ENCODE measurements at places on chromosomes 3 and 15.
A peak's percentile ranks its signal among the peaks of the same experiment; 100 is the strongest.

DNA sequence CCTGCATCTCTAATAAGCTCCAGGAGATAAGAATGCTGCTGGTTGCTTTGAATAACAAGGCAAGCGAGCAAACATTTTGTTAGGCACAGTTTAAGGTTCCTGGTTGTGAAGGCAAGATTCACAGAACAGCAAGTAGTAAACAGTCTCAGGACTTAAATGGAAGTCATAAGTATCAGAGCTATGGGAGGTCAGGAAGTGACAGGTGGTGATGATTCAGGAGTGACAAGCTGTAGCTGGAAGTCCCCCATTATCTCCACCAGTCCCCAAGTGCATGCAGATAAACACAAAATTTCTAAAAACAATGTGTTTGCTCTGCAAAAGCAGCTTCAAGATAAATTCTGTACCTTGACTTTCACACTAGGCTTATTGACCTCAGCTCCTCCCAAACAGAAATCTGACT is 3.3 kb downstream of the FETUB start:
- DNase-seq: no peak

GRCh38 chr15:45399381-45400212 is 21.3 kb upstream of the GATM start:
- DNase-seq: no peak

DNA sequence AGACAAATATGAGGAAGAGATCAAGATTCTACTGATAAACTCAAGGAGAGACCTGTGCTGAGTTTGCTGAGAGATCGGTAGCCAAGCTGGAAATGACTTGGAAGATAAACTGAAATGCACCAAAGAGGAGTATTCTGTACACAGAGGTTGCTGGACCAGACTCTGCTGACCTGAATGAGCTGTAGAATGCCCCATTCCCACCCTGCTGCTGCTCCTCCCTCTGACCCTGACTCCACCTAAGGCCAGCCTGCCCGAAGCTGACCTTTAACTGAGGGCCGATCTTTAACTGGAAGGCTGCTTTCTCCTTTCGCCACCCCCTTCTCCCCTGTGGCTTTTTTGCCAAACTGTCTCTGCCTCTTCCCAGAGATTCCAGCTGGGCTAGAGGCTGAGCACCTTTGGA is 34.6 kb downstream of the CDIN1 start:
- DNase-seq: no peak

- no peak for DNase-seq
Observed at GRCh38 chr15:69159805-69160140, 662 bp upstream of the GLCE start.

GRCh38 chr15:80989518-80990478 is at the start of gene MESD:
Gene MESD, minus strand, starts transcription at chr15:80989819. Its CDS starts 28 bp downstream, at chr15:80989791.
- peak; percentile 98 for DNase-seq

GRCh38 chr15:42929306-42929848 is 8.8 kb upstream of the TTBK2 start:
- no peak for DNase-seq

GRCh38 chr3:33008282-33008681 is 56.8 kb downstream of the CCR4 start:
- DNase-seq: no peak

GRCh38 chr15:29070471-29071231 is 184.9 kb downstream of the APBA2 start:
- DNase-seq: no peak

DNA sequence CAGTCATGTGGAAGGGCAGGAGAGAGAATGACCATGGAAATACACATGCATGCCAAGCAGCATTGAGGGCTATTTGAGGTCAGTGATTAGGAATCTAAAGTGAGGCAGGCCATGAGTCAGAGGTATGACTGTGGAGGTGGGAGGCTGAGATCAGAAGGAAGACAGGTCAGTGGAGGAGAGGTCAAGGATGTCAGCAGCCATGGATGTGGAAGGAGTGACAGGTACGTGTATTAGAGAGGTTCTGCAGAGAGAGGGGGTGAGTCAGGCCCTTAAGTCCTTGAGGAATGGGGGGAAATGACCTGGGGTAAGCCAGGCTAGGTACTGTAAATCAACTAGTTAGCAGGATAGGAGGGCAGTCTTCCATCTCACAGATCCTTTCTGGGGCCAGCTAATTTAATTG is 166.6 kb downstream of the ANO10 start:
- no peak for DNase-seq

DNA sequence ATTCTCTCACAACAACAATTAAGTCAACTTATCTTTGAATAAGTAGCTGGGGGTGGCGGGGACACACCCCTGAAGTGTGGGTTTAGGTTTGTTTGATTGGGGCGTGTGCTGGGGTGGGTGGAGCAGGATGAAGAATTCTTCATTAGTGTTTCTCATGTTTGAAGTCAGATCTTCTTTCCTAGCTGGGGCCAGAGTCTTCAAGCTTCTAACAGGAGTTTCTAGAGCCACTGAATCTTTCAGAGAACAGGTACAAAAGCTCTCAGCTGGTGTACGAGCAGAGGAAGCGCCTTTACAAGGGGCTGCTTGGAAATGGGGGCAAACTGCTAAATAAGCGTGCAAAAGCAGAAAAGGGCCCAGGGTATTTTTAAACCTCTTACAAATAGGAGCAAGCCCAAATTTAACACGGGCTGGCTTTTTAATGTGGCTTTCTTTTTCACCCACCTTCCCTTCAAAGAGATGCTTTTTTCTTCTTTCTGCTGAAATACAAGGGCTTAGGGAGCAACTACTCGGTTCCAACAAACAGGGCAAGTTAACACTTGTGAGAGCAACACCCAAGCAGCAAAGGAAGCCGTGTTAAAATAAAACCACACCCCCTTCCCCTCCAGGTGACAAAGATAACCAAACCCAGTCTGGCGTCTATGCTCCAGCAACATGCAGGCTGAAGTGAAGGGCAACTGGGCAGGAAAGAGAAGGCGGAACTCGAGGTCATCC is 86.9 kb upstream of the RASGRP1 start:
- DNase-seq: peak; percentile 40

DNA sequence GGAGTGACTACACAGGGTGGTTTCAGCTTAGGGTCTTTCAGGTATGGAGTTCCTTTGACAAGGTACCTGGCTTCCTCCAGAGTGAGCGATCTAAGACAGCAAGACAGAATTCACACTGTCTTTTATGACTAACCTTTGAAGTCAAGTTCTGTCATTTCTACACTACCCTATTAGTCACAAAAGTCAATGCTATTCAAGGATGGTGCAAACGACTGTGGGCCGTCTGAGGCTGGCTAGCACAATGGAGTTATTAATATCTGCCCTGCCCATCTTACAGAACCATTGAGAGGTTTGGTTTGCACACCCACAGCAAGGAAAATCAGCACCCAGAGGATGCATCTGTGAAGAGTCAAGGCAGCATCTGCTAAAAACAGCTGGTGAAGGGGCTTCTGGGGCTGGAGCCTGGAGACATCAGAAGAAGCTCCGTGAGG is 62.9 kb upstream of the XCR1 start:
- DNase-seq: no peak

DNA sequence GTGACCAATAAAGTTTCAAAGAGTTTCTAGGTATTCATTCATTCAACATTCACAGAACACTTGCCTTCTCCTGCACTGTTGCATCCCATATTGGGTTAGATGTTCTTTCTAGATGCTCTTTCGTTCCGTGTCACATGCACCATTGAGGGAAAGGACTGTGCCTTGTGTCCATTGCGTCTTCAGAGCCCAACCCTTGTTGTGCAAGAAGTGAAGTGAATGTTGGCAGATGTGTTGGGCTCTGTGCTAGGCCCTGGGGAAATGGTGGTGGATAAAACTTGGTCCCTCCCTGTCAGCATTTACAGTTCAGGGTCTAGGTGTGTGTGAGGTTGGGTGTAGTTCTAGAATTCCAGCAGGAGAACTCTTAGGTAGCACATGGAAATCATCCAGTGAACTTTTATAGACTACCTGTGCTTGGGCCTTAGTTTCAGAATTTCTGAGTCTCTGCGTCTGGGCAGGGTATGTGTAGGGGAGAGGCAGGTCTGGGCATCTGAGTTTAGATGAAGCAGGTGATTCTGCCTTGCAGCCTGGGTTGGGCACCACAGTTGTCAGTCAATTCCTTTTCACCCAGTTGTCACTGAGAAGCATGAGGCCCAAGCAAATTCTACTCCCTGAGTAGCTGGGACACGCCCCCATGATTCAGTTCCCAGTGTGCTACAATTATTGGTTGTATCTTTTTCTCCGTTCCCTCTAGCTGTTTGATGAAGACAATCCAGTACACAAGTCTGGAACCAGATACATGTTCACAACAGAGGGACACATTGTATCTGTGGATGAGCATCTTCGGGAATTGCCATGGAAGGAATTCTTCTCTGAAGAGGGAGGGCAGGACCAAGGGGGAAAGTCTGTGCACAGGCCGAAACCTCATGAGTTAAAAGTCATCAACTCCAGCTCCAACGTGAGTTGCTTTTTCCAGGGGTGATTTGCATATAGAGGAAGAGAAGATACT is 25.4 kb downstream of the EDEM1 start:
- DNase-seq: no peak

- no peak for DNase-seq
Observed at GRCh38 chr3:78990156-78990555, 777.6 kb downstream of the ROBO1 start.

- no peak for DNase-seq
Observed at GRCh38 chr3:144968750-144969350, 997.2 kb downstream of the DIPK2A start.

DNA sequence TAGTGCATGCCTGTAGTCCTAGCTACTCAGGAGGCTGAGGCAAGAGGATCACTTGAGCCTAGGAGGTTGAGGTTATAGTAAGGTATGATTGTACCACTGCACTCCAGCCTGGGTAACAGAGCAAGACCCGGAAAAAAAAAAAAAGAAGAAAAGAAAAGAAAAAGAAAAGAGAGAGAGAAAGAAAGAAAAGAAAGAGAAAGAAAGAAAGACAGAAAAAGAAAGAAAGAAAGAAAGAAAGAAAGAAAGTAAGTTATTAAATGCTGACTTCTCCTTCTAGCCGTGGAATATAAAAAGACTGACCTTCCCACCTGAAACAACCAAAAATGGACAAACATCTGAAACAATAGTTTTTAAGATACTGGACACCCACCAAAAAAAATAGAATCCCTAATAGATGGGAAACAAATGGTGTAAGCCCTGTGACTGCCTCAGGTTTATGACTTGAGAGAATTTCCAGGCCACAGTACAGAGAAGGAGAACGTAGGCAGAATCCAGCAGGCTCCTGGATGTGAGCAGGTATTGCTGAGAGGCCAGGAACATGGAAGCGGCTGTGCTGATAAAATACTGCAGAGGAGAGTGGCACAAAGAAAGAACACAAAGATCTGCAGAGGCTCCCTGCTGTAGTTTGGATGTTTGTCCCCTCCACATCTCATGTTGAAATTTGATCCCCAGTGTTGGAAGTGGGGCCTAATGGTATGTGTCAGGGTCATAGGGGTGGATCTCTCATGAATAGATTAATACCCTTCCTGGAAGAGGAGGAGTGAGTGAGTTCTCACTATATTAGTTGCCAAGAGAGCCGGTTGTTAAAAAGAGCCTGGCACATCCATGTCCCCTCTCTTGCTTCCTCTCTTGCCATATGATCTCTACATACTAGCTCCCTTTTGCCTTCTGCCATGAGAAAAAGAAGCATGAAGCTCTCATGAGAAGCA is 41.8 kb upstream of the PRSS50 start:
- DNase-seq: no peak

- no peak for DNase-seq
Observed at GRCh38 chr15:66702787-66703539, 927 bp downstream of the SMAD6 start.

DNA sequence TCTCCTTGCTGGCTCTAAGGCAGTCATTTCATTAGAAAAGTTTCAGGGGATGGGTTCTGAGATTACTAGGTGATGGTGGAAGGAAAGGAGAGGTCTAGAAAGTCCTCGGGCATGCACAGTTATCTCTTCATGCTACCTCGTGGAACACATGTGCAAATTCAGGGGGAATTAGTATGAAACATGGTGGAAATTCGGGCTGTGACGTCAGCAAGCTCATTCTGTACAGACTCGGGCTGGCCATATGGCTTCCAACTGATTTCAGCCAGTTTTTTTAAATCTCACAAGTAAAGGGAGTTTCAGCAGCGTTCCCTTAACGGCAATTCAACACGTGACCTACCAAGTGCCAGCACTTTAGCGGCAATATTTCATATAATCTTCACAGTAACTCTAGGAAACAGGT is 251.1 kb downstream of the TBL1XR1 start:
- no peak for DNase-seq

DNA sequence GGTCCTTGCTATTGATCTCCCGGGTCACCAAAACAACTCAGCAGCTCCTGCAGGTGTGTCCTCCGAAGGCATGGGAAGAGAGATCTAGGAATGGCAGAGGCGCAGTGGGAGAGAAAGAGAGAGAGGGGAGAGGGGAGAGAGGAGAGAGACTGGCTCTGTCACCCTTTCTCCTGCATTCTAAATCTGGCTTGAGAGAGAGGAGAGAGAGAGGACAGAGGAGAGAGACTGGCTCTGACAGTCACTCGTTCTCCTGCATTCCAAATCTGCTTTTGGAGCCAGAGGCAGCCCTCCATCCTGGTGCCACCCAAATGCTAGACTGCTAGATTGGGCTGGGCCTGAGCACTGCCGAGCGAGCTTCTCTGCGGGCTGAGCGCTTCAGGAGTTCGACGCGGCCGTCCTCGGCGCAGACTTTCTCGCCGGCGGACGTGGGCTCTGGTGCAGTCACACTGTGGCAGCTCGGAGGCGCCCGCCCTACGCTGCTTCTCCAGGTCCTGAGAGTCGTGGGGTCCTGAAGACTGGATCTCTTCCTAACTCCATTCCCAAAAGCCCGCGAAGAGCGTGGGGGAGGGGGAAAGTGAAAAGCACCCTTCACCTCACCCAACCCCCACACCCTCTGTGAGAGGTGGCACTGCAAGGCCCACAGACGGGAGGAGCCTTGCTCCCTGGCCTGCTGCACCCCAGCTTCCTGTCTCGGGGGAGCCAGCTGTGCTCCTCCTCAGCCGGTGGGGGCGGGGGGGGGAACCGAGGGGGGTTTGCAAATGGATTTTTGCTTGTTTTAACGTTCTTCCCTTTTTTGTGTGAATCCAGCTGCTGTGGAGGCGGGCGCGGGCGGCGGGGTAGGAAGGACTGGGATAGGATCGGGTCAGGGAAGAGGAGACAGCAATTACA is 222.3 kb downstream of the MEIS2 start:
- DNase-seq: no peak

- DNase-seq: no peak
Observed at GRCh38 chr3:185151101-185151963, 1.5 kb downstream of the C3orf70 start.

- no peak for DNase-seq
Observed at GRCh38 chr3:127888156-127888555, 26.9 kb upstream of the KBTBD12 start.

DNA sequence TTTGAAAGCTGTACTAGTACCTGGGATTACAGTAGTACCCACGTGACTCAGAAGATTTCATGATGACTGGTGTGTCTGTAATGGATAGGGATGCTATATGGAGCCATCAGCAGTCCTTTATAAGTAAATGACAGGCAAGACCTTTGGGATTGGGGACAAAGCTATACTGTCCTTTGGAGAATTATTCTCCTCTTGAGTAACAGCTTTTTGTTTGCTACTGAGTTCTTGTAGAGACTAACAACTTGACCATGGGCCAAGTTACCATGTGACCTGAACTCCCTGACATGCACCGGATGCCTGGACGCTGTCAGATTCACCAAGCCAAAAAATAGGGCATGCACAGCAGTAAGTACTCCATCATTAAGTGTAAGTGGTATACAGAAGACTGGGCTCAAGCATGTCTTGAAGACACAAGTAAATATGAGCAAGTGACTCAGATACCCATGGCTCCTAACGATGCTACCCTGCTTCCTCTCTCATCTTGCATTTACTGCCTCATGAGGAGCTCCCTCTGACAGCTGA is 12.9 kb downstream of the SEC11A start:
- no peak for DNase-seq
